ENCODE measurements at places on chromosomes 11 and 22.
A peak's percentile ranks its signal among the peaks of the same experiment; 100 is the strongest.

- DNase-seq: no peak
These were observed 70.0 kb downstream of the NARS2 start for GRCh38 chr11:78504708-78505107.

DNA sequence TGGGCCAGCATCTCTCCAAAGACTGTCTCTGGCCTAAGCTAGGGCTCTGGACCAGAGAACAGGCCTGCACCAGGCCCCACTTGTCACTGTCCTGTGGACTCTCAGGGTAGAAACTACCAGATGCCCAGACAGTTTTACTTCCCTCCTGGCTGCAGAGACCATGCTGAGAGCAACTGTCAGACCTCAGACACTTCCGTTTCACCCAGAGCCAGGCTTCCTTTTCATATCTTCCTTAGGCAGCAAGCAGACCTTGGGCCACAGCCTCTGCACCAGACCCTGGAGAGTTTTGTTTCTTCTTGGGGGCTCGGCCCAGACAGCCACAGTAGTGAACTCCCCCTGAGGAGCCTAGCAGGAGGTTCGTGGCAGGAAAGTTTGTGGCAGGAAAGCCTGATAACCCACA is 12.1 kb upstream of the FCHSD2 start:
- DNase-seq: no peak

- peak; percentile 39 for DNase-seq
These were observed 87.5 kb downstream of the RRM1 start for GRCh38 chr11:4181782-4182721.

DNA sequence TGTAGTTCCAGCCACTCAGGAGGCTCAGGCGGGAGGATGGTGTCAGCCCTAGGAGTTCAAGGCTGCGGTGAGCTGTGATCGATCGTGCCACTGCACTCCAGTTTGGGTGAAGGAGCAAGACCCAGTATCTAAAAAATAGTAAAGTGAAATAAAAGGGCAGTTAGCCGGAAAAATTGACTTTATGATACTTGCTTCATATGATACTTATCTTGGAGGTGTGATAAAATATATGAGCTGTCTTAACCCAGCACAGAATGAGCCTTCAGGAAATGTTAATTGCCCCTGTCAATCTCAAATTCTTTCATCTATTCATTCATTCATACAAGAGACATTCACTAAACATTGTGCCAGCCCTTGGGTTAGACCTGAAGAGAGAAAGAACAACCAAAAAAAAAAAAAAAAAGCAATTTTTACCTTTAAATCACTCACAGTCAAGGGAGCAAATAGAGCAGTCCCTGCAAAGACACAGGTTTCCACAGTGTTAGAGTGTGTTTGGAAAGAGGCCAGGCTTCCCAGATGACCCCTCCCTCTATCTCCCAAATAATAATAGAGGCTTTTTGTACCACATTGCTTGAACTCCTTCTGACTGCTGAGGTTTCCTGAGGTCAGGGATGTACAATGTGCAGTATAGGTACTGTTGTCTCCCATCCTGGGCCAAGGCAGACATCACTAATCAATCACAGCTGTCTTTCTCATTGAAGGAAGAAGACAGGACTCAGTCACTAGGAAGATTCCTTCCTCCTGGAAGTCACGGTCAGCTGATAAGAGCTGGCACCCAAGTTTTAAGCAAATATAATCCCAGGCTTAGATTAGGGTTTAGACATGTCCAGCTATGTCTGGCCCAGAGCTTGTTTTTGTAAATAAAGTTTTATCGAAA is 454.6 kb downstream of the MIAT start:
- no peak for DNase-seq

DNA sequence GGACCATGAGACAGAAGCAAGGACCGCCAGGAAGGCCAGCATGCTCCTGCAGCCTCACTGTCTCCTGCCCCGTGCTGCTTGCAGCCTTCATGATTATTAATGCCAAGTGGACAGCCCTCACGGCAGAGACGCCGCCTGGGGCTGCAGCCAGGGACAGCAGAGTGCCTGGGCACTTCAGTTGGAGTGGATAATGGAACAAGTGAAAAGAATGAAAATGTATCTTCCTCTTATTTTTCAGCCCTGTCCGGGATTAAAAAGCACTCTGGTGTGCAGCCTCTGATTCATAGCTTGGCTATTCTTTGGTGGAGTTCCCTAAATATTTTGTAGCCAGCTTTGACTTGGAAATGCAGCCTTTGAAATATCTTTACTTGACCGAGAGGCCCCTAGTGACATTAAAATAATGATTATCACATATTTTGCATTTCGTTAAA is 1404.2 kb downstream of the BRD1 start:
- DNase-seq: no peak

GRCh38 chr11:121210445-121211080 is 82.0 kb upstream of the SC5D start:
- DNase-seq: peak; percentile 20

DNA sequence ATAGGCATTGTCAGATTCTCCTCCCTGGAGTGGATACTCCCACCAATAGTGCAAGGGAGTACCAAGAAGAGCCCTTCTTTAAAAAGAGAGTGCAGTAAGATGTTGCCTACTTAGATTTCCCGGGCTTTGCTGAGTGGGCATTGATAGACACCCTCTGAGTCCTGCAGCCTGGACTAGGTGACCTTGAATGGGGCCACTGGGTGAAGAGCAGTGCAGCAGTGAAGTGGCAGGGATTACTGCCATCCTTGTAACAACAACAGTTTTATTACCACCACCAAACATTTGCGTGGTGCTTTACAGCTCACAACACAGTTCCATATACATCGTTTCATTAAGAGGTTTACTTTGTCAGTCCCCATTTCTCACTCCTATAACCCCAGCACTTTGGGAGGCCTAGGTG is 59.4 kb downstream of the MICAL2 start:
- no peak for DNase-seq

- no peak for DNase-seq
These were observed 12.2 kb upstream of the CCDC89 start for GRCh38 chr11:85698195-85698594.

- DNase-seq: no peak
These were observed 4.2 kb upstream of the SYT8 start for GRCh38 chr11:1830322-1831223.

DNA sequence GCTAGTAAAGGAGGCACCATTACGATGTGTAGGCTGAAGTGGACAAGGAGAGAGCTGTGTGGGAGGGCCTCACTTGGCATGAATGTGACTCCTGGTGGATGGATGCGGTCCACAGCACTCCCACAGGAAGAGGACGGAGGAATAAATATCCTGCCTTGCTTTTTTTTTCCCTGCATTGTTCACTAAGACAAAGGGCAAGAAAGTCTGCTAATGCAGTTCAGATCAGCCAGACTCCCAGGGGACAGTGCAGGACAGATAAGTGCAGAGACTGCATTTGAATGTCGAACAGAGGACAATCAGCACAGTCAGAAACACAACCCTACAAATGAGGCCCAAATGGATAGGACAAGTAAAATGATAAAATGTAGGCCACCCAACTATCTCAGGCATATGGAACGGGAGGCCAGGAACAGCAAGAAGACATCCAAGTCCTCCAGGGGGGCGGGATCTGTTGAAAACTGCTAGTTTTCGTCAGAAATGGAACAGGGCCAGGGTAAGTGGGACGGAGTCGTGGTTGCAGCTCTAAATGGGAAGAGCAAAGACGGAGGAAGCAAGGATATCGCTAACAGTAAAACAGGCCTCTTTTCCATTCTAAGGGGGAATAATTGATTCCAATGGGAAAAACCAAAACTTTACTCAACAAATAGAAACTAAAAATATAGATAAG is 25.2 kb upstream of the OR8B8 start:
- DNase-seq: peak; percentile 83

DNA sequence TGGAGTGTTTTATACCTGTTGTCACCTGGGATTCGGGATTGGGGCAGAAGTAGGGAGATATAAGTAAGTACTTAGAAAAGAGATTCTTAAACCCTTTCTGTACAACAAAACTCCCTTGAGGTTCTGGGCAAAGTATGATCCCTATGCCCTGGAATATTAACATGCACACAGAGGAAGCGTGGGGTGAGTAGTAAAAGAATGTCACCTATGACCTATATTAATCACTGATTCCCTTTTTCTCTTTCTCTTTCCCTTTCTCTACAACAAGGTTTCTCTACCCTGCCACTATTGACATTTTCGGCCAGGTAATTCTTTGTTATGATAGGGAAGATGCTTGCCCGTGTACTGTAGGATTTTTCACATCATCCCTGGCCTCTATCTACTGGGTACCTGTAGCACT is 209.7 kb upstream of the PLET1 start:
- DNase-seq: no peak

GRCh38 chr11:108241330-108242037 is 18.6 kb downstream of the ATM start:
- no peak for DNase-seq

- DNase-seq: peak; percentile 47
These were observed 5.3 kb upstream of the MALAT1 start for GRCh38 chr11:65493367-65494176.

GRCh38 chr11:78869293-78869692 is 294.6 kb upstream of the NARS2 start:
- DNase-seq: no peak

DNA sequence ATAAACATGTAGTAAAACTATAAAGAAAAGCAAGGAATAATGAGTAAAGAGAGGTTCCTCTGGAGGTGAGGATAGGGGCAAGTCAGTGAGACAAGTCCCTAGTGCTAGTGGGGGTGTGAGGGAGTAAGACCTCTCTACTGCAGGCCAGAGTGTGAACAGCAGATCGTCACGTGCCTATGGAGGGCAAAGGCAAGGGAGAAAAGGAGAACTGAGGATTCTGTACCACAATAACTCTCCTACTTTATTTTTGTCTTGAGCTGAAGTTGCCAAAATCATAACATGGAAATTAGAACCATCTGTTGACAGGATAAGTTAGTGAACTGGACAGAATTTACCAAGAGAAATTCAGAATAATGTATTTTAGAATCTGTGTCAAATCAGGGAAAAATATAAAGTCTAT is 77.6 kb downstream of the ENTHD1 start:
- DNase-seq: peak; percentile 18

DNA sequence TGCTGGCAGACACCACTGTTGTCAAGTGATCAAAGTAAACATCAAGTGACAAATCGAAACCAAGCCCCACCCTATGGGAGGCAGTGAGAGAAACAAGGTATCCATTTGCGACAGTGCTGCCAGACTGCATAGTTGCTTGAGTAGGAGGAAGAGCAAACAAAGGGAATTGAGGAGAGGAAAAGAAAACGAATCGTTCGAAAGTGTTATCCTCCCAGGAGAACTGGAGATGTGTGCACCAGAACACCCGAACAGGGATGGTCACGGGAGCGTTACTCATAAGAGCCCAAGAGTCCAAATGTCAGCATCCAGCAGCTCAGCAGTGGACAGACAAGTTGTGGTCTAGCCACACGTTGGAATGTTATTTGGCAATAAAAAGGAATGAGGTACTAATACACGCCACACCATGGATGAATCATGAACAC is 58.4 kb upstream of the NUP50 start:
- DNase-seq: peak; percentile 57

GRCh38 chr11:116368784-116369183 is 404.0 kb downstream of the BUD13 start:
- DNase-seq: no peak

DNA sequence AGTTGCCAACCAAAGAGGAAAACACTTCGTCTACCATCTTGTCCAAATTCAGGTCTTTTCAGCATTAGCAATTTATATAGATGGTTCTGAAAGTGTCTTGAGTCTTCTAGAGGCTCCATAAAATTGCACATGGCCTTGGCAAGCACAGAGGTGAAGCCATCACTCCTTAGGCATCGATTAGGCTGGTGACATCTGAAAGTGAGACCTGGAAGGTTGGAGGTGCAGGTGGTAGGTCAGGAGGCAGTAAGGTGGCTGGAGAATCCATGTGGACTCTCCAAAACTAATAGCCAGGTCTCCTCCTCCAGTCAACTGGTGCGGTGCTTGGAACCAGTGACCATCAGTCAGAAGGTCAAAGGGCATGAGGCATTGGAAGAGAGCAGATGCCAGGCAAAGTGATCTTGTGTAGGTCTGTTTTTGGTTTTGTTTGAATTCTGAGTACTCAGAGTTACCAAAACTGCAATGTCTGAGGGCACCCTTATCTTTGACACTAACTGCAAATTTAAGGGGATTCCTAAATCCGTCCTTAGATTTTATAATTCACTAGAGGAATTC is 6.6 kb upstream of the APOL2 start:
- DNase-seq: no peak

GRCh38 chr22:37000676-37001534 is 18.3 kb downstream of the TST start:
- DNase-seq: no peak

DNA sequence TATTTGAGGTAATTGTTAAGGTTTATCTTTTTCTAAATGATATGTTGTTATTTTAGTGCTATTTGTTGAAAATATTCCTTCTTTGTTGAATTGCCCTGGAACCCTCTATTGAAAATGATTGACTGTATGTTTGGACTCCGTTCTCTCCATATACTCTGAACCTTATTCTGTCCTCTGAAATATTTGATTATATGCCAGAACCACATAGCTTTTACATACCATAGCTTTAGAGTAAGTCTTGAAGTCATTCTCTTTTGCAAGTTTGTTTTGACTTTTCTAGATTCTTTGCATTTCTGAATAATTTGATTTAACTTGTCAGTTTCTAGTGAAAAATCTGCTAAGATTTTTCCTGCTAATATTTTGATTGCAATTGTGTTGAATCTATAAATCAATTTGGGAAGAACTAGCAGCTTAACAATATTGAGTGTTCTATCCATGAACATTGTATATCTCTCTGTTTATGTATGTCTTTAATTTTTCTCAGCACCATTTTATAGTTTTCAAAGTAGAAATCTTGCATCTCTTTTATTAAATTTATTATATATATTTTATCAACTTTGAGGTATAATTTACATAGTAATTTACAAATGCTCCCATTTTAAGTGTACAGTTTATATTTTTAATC is 51.7 kb upstream of the PITPNB start:
- DNase-seq: no peak

- no peak for DNase-seq
These were observed 5.3 kb upstream of the KMT2A start for GRCh38 chr11:118430956-118431355.

DNA sequence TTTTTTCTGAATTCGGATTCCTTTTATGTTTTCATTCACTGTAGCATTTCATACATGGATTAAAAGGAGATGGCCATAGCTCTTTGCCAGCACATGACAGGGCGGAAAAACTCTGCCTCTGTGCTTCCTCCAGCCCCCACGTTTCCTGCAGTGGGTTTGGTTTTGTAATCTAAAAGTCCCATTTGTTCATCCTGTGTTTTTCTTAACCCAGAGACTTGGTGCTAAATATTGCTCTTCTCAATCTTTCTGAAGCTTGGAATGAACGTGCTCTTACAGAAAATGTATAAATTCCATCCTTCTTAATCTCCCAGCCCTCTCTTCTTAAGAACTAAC is 89.9 kb downstream of the PPP6R3 start:
- peak; percentile 48 for DNase-seq

- no peak for DNase-seq
These were observed 2.5 kb downstream of the RAB36 start for GRCh38 chr22:23147617-23148387.

GRCh38 chr11:26805001-26805400 is 83.1 kb upstream of the SLC5A12 start:
- no peak for DNase-seq

- no peak for DNase-seq
These were observed 49.4 kb downstream of the FLRT1 start for GRCh38 chr11:64084951-64085710.

GRCh38 chr11:7636350-7636749 is 37.0 kb downstream of the CYB5R2 start:
- DNase-seq: no peak

- DNase-seq: no peak
These were observed 13.7 kb downstream of the APBB1 start for GRCh38 chr11:6405052-6405667.

GRCh38 chr11:125182573-125182972 is 18.0 kb downstream of the PKNOX2 start:
- DNase-seq: peak; percentile 63
